T-helper 2 cell (primary cell): ENCODE measurements at places on chromosomes 3 and 15.
A peak's percentile ranks its signal among the peaks of the same experiment; 100 is the strongest.

DNA sequence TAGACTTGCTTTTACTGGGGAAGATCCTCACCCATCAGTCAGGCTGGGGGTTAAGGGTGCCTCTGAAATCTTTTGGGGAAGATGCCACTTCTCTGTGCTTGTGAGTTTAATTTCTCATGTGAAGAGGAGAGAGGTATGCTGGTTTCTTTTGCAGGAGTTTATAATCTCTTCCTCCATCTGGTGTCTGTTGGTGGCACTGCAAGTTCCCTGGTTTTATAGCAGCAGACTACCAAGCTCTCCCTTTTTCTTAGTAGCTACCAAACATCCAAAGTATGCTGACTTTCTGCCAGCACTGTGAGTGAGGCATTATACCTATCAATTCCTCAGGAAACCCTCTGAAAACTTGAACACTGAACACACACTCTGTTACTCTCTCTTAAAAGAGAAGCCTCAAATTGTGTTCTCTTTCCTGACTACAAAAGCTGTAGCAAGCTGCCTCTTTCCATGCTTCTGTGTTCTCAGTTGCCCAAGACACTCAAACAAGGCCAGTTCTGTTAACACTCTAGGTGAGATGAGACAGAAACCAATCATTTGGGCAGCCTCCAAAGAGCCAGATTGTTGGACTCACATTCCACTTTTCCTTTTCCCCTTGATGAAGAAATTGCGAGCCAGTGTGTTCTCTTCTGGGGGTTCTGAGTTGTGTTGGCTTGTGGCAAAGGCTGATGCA, 299.5 kb downstream of the GAP43 start:
- DNase-seq, result no peak

DNA sequence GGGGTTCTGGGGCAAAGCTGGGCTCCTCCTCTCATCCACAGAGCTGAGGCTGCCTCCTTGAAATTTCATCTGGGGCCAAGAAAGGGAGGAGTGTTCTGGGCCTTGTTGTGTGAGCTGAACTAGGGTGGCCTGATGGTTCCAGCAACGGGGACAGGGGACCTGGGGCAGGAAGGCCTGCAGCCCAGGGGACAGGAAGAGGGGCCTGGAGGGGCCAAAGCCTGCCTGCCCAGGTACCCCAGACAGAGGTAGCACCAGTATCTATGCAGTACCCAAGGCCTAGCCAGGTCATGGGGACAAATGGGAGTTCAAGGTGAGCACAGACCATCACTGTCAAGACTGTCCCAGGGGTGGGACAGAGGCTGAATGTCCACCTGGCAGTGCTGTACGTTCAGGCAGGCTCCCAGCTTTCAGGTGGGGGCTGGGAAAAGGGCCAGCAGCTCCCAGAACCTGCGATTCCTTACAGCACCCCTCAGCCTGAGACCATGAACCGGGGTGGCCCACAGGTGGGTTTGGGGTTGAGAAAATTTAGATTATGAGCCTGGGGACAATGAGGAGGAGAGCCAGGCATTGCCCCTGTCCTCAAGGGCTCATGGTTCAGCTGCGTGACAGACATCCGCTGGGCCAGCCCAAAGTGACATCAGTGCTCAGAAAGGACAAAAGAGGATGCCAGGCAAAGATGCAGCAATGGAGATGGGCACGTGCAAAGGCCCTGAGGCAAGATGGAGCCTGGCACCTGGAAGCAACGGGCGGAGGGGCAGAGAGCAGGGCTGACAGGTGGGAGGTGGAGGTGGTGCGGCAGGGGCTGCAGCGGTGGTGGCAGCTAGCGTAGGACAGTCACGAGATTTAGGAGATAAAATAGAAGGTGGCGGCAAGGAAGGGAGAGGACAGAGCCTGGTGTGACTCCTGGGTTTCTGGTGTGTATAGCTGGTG, 28.0 kb downstream of the PSTPIP1 start:
- no peak for DNase-seq

DNA sequence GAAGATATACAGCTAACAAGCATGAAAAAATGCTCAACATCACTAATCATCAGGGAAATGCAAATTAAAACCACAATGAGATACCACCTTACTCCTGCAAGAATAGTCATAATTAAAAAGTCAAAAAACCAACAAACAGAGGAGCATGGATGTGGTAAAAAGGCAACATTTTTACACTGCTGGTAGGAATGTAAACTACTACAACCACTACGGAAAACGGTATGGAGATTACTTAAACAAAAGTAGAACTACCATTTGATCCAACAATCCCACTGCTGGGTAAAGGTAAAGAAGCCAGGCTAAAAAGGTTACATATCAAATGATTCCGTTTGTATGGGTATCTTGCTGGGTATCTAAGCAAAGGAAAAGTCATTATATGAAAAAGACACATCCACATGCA, 53.8 kb downstream of the STAG1 start:
- no peak for DNase-seq

GRCh38 chr15:49370782-49371181, 52.3 kb upstream of the FGF7 start:
- DNase-seq, result no peak

GRCh38 chr3:105610473-105610872, 243.8 kb downstream of the ALCAM start:
- no peak for DNase-seq

DNA sequence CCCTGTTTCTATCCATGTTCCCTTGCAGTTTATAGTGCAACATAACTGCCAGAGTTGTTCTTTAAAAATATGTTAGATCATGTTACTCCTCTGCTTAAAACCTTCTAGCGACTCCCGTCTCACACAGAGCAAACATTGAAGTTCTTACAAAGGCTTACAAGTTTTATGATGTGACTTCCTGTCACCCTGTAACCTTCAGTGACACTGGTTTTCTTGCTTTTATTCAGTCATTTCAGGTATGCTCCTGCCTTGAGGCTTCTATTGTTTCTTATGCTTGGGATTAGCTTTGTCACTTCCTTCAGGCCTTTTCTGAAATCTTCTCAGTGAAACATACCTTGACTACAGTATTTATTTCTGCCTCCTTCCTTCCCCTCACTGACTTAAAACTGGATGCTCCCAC, 252.1 kb downstream of the DOCK3 start:
- no peak for DNase-seq

- no peak for DNase-seq
Measured at GRCh38 chr15:58931987-58932588, 1.4 kb downstream of the SLTM start.

GRCh38 chr3:37974121-37975083, 16.2 kb upstream of the VILL start:
- DNase-seq, result peak; percentile 71
